ENCODE measurements at places on chromosomes 5 and 9. TPM values are rescaled to one million over a fixed set of nuclear protein-coding genes. Genes with fewer than 3 reads are reported as not detected.

The DIRAS2 gene
- total RNA-seq, result 26.3 TPM

The SV2C gene
- 0.20 TPM for total RNA-seq

- DNase-seq, result no peak
Measured at GRCh38 chr5:161804263-161804662, 43.7 kb upstream of the GABRA1 start.

DNA sequence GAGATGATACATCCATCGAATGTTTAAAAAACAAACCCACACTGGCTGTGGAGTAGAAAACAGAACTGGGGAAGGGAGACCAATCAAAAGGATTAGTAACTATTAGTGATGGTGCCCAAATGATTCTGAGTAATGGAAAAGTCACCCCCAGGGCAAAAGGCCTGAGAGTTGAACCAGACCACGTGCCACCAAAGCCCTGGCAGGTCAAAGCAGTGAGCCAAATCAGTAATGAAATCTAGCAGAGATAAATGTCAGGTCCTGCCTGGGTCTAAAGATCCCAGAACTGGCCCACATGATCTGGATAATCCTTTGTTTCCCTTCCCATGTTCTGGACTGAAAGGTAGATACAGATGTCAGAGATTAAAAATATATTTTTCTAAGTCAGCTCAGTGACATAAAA is 9.4 kb downstream of the OTULINL start:
- DNase-seq, result no peak

GRCh38 chr9:21777701-21778100 is 24.7 kb upstream of the MTAP start:
- DNase-seq, result no peak

DNA sequence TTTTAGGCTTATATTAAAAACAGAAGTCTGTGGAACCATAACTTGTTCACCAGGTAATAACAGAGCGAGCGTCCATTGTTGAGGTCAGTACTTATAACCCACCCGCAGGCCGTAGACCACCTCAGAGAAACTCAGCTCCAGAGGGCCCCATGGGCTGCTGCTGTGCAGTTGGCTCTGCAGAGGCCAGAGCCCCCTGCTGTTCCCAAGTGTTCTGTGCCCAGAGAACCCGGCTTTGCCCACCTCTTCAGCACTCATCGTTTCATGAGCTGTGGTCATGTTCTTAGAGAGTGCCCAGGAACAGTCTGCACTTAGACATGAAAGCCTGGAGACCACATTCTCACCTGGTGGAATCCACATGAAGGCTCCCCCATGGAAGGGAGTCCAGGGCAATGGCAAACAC is 50.4 kb upstream of the SLC2A8 start:
- no peak for DNase-seq

- DNase-seq, result no peak
Measured at GRCh38 chr9:14912859-14913258, 2.6 kb upstream of the FREM1 start.

The IL9 gene
- not detected for total RNA-seq

The HRH2 gene
- total RNA-seq, result 1.4 TPM

The SLC6A3 gene
- 0.23 TPM for total RNA-seq

The GABRA6 gene
- not detected for total RNA-seq

DNA sequence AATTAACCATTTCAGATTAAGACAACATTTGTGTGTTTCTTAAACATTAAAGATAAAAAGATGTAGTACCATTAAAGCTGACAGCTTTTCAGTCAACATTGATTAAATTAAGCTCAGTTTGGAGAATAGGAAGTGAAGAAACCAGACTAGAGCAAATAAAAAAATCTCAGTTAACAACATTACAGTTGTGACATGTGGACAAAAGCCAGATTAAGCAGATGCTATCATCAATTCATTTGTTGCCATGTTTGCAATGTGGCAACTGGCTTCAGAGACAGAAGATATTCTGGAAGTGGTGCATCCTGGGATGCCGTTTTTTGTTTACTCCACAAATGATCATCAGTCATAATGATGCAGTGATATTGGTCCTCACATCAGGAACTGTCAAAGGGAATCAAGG is 70.3 kb upstream of the CNTLN start:
- no peak for DNase-seq
